Gastrocnemius medialis (tissue), 4 donors: ENCODE measurements at places on chromosomes 11 and 22. TPM values are rescaled to one million over a fixed set of nuclear protein-coding genes. Genes with fewer than 3 reads are reported as not detected.

The GNAZ gene
- total RNA-seq: 3.1 TPM

The PKDREJ gene
- not detected for total RNA-seq

The PIH1D2 gene
- total RNA-seq: 1.6 TPM

The SLC22A8 gene
- total RNA-seq: not detected

The OR2AG2 gene
- total RNA-seq: not detected

The DSCAML1 gene
- 0.05 TPM for total RNA-seq

The RFPL1 gene
- not detected for total RNA-seq

The APOBEC3B gene
- total RNA-seq: 0.62 TPM

The HBD gene
- total RNA-seq: not detected

The BCO2 gene
- 5.8 TPM for total RNA-seq

DNA sequence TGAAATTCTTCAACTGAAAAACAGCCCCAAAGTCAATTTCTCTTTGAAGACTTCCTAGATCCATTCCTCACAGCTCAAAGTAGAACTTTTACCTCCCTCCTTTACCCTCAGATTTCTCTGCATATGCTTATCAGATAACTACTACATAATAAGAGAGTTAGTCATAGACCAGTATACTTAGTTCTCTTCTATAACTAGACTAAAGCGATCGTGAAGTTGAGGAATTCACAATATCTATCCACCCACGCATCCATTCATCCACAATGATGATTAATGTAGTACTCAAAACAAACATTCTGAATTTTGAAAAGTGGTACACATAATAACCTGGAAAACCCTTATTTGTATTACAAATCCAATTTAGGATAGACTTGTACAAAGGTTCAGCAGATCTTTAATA lies 800.9 kb upstream of the TENM4 start:
- no peaks in the 10 kb centered on the region for H3K4me1 ChIP-seq
- no peaks in the 10 kb centered on the region for H3K36me3 ChIP-seq
- no peak overlapping the region for H3K27ac ChIP-seq
- DNase-seq: no peak
- no peak overlapping the region for H3K4me3 ChIP-seq

- DNase-seq: no peak
- H3K36me3 ChIP-seq: no peaks in the 10 kb centered on the region
- no peak overlapping the region for H3K27ac ChIP-seq
- no peaks in the 10 kb centered on the region for H3K4me1 ChIP-seq
Measured at GRCh38 chr11:124329787-124330478, 9.9 kb upstream of the OR8D2 start.

DNA sequence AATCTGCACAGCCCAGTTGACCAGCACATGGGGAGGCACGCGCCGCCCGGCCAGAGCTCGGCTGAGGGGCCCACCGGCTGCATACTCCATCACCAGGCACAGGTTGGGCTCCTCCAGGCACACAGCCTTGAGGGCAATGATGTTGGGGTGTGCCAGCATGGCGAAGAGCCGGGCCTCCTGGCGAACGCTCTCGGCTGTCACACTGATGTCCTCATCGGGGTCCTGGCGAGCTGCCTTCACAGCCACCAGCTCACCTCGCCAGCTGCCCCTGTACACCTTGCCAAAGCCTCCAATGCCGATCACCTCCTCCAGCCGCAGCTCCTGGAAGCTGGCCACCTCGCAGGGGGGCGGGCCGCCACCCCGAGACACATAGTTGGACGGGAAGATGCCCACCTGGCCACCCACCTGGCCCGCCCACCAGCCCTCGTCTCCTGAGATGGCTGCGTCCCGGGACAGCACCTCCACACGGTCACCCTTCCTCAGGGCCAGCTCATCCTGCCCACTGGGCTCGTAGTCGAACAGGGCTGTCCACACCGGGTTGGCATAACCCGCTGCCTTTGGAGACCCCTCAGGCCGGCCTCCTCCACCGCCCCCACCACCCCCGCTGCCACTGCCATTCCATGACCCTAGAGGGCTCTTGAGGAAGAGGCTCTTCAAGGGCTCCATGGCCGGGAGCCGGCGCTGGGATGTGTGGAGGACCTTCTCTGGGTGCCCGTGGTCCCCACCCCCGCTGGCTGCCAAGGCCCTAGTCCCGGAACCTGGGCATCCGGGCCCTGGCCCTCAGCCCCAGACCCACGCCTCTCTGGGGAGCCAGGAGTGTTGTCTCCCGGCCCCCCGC lies 711 bp downstream of the MAP3K11 start:
- peak overlapping the region; percentile 67 for H3K4me3 ChIP-seq
- DNase-seq: no peak
- H3K36me3 ChIP-seq: peaks cover 14% of the 10 kb centered on the region
- H3K27ac ChIP-seq: peak overlapping the region; percentile 82

DNA sequence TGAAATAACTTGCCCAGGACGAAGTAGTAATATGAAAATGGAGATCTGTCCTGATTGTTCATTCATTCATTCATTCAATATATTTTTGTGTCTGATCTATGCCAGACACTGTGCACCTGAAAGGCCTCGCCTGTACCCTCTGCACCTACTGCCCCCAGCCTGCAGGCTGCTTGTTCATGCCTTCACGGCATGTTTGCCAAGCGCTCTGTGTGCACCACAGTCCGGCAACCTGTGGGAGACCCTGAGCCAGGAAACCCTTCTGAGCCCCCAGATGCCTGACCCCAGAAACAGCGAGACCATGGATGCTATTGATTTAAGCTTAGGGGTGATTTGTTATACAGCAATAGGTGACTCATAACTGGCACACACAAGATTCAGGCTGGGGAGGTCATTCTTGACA lies 47.0 kb downstream of the RTL6 start:
- no peak overlapping the region for H3K4me3 ChIP-seq
- no peaks in the 10 kb centered on the region for H3K36me3 ChIP-seq
- H3K4me1 ChIP-seq: no peaks in the 10 kb centered on the region
- H3K27ac ChIP-seq: no peak overlapping the region
- DNase-seq: no peak

- H3K27ac ChIP-seq: no peak overlapping the region
- H3K27me3 ChIP-seq: no peaks in the 10 kb centered on the region
- H3K36me3 ChIP-seq: no peaks in the 10 kb centered on the region
Measured at GRCh38 chr11:118233377-118233776, 8.6 kb upstream of the JAML start.

- DNase-seq: peak; percentile 72
- peaks cover 88% of the 10 kb centered on the region for H3K4me1 ChIP-seq
- peak overlapping the region; percentile 96 for H3K27ac ChIP-seq
- no peaks in the 10 kb centered on the region for H3K27me3 ChIP-seq
- no peaks in the 10 kb centered on the region for H3K36me3 ChIP-seq
Measured at GRCh38 chr11:119376197-119376847, 5.2 kb downstream of the USP2 start.

DNA sequence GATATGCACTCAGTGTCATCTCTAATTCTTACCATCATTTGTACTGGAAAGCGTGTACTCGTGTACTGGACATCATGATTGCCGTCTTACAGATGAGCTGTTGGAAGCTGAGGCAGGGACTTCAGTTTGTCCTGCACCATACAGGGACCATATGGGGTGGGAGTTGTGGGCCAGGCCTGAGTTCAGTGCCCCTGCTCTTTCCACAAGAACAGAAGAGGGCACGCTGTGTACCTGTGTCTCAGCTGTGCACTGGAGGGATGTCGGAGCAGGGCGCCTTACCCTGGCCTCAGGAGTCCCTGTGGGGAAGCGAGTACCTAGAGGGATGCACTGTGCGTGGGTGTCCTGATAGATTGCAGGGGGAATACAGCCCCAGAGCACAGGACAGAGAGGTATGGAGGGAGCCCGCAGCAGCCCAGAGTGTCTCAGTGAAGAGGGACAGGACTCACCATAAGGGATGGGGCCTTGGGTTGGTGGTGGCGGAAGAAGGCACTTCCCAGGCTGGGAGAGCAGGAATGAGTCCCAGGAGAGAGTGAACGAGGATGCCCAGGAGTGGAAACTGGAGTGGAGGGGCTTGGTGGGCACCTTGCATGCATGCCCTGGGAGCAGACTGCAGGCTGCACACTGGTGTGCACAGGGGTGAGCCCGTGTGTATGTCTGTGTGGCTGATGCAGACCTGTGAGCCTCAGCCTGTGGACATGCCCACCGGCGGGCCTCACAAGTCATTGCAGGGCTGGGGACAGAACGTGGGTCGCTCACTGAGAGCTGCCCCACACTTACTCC lies 329.7 kb downstream of the TBC1D22A start:
- H3K36me3 ChIP-seq: no peaks in the 10 kb centered on the region
- no peak for DNase-seq
- H3K4me1 ChIP-seq: no peaks in the 10 kb centered on the region
- H3K27ac ChIP-seq: no peak overlapping the region
- H3K4me3 ChIP-seq: no peak overlapping the region
- no peaks in the 10 kb centered on the region for H3K27me3 ChIP-seq

DNA sequence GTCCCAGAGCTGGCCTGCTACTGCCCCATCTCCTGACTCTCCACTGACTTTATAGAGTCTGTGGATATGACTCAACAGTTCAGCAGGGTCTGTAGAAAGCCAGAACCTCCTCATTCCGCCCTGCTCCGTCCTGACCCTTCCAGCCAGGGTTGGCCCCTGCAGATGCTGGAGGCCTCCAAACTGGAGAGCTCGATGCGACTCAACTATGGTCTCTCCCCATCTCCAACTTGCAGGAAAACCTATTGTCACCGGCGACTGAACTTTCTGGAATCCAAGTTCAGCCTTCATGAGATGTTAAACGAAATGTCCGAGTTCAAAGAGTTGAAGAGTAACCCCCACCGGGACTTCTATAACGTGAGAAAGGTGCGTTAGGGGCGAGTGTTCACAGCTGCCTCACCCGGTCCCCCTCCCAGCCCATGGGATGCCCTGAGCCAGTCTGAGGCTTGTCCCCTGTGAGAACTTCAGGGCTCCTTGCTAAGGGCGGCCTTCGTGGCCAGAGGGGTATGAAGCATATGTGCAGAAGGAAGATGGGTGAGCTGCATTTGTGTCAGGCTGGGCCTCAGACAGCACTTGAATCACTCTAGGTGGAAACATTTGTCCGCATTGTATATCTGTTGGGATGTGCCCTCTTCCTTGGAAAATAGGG lies 32.1 kb downstream of the AMPD3 start:
- peaks cover 63% of the 10 kb centered on the region for H3K36me3 ChIP-seq
- H3K4me1 ChIP-seq: peaks cover 27% of the 10 kb centered on the region
- H3K27ac ChIP-seq: peak overlapping the region; percentile 9
- no peaks in the 10 kb centered on the region for H3K27me3 ChIP-seq
- DNase-seq: no peak
- H3K4me3 ChIP-seq: no peak overlapping the region

DNA sequence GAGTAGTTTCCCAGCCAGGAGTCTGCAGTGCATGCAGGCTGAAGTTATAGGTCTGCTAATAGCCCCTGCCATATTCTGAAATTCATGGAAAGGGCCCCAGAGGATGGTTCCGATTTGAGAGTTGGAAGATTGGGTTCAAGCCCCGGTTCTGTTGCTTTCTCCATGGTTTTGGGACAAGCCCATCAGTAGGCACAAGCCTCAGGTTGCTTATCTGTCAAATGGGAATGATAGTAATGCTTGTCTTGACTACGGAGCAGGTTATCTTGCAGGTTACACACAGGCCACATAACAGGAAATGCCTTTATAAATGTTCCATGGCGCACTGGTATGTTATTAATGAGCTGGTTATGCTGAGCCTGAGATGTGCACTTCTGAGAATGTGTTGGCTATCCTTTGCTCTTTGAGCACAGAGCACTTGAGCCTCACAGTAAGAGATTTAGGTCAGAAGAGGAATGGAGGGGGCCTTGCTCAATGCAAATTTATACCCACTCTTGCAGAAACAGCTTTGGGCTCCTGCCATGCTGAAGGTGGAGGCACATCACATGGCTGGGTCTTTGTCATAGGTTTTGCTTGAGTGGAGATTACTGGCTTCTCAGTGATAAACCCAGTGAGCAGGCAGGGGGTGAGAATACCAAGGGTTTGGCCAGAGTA lies 47.1 kb downstream of the ZNRF3 start:
- no peak overlapping the region for H3K27ac ChIP-seq
- DNase-seq: no peak
- no peaks in the 10 kb centered on the region for H3K27me3 ChIP-seq
- H3K36me3 ChIP-seq: no peaks in the 10 kb centered on the region
- H3K4me1 ChIP-seq: peaks cover 31% of the 10 kb centered on the region
- no peak overlapping the region for H3K4me3 ChIP-seq

- H3K27me3 ChIP-seq: no peaks in the 10 kb centered on the region
- H3K36me3 ChIP-seq: no peaks in the 10 kb centered on the region
- H3K27ac ChIP-seq: peak overlapping the region; percentile 27
- no peak overlapping the region for H3K4me3 ChIP-seq
Measured at GRCh38 chr11:30984442-30984816, 385.1 kb downstream of the DCDC1 start.

DNA sequence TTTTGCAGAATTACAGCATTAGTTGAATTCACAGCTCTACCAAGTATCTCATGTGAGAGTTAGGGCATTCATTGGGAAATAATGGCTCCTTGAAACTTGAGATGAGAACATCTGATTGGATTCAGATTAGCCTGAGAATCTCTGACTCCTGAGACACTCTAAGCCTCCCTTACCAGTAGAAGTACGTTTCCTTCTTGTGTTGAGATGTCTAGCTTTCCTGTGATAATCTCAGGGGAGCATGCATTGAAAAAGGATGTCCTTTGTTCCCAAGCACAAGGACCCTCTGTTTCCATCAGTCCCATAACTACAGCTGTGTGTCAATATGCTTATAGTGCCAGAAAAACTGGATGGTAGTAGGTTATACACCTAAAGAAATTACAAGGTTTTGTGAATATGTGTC lies 35.2 kb upstream of the RDX start:
- no peaks in the 10 kb centered on the region for H3K36me3 ChIP-seq
- H3K27ac ChIP-seq: no peak overlapping the region
- no peak for DNase-seq
- no peak overlapping the region for H3K4me3 ChIP-seq
- no peaks in the 10 kb centered on the region for H3K27me3 ChIP-seq

- DNase-seq: peak; percentile 33
- no peaks in the 10 kb centered on the region for H3K4me1 ChIP-seq
- H3K27ac ChIP-seq: peak overlapping the region; percentile 56
- no peaks in the 10 kb centered on the region for H3K36me3 ChIP-seq
- no peak overlapping the region for H3K4me3 ChIP-seq
- peaks cover 3% of the 10 kb centered on the region for H3K27me3 ChIP-seq
Measured at GRCh38 chr22:22959147-22959827, 71.7 kb downstream of the IGLL5 start.

- H3K4me1 ChIP-seq: peaks cover 5% of the 10 kb centered on the region
- H3K36me3 ChIP-seq: no peaks in the 10 kb centered on the region
- H3K27ac ChIP-seq: no peak overlapping the region
- H3K4me3 ChIP-seq: no peak overlapping the region
- H3K27me3 ChIP-seq: peaks cover 33% of the 10 kb centered on the region
- no peak for DNase-seq
Measured at GRCh38 chr22:50550395-50550794, 4.7 kb downstream of the KLHDC7B start.

- no peaks in the 10 kb centered on the region for H3K4me1 ChIP-seq
- H3K4me3 ChIP-seq: no peak overlapping the region
- H3K36me3 ChIP-seq: no peaks in the 10 kb centered on the region
- H3K27me3 ChIP-seq: no peaks in the 10 kb centered on the region
- H3K27ac ChIP-seq: no peak overlapping the region
Measured at GRCh38 chr11:59186130-59186594, 14.2 kb downstream of the DTX4 start.

DNA sequence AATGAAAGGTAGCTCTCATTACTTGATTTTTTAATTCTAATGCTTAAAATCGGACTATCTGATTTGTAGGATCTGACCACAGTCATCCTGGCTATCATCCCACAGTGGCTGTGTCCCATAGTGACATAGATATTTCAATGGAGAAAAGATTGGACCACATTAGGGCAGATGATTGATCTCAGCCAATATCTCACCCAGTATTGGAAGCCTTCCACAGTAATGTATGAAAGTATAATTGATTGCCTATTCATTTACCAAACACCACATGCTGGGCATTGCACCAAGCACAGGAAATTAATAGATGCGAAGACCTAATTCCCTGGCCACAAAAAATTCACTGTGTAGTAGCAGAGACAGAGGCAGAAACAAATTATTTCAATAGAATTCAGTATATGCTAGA lies 37.6 kb downstream of the FZD4 start:
- no peak overlapping the region for H3K27ac ChIP-seq
- H3K27me3 ChIP-seq: no peaks in the 10 kb centered on the region
- H3K36me3 ChIP-seq: no peaks in the 10 kb centered on the region
- no peak for DNase-seq
- H3K4me3 ChIP-seq: no peak overlapping the region
